A549 treated with Mapracorat at 1 μM for 4 hours (cell line): ENCODE measurements at places on chromosomes 3 and 15. TPM values are rescaled to one million over a fixed set of nuclear protein-coding genes. Genes with fewer than 3 reads are reported as not detected.

The CSPG5 gene
- total RNA-seq = 0.55 to 1.3 TPM (median 0.94 TPM) in 5 replicates

The SCAANT1 gene
- 1.7 TPM in 1 of 5 replicates, not detected in the others for total RNA-seq

The MITF gene
- total RNA-seq = 4.7 to 8.7 TPM (median 6.1 TPM) in 5 replicates

The HESX1 gene
- 0.31 to 0.72 TPM (median 0.34 TPM) in 3 of 5 replicates, not detected in the others for total RNA-seq

The TJP1 gene
- 63.0 to 77.4 TPM (median 72.4 TPM) in 5 replicates for total RNA-seq

The CCR8 gene
- not detected in 5 replicates for total RNA-seq

The NME9 gene
- total RNA-seq = not detected in 5 replicates

The CFAP91 gene
- 0.15 to 0.43 TPM (median 0.24 TPM) in 4 of 5 replicates, not detected in the other for total RNA-seq

The SMCO1 gene
- not detected in 5 replicates for total RNA-seq

The KBTBD12 gene
- not detected in 5 replicates for total RNA-seq

The MOBP gene
- total RNA-seq = 0.04 to 0.16 TPM (median 0.07 TPM) in 5 replicates

The SH3GL3 gene
- 0.47 to 1.3 TPM (median 0.78 TPM) in 5 replicates for total RNA-seq

The IGSF11 gene
- total RNA-seq = 2.7 to 4.7 TPM (median 4.3 TPM) in 5 replicates

The LRRN1 gene
- not detected in 5 replicates for total RNA-seq

The LINGO1 gene
- 6.0 to 10.4 TPM (median 9.8 TPM) in 5 replicates for total RNA-seq

The TICRR gene
- 10.9 to 13.5 TPM (median 12.0 TPM) in 5 replicates for total RNA-seq

The TGM4 gene
- total RNA-seq = 0.07 to 0.30 TPM (median 0.14 TPM) in 5 replicates

The GOLGA8J gene
- 0.12 to 0.17 TPM in 2 of 5 replicates, not detected in the others for total RNA-seq

The ECT2 gene
- 58.3 to 78.7 TPM (median 69.0 TPM) in 5 replicates for total RNA-seq

The OTOL1 gene
- total RNA-seq = not detected in 5 replicates

The AGTR1 gene
- total RNA-seq = 0.32 to 0.72 TPM (median 0.51 TPM) in 5 replicates

The C3orf80 gene
- total RNA-seq = 1.4 to 1.6 TPM (median 1.5 TPM) in 5 replicates

The AAGAB gene
- 62.7 to 69.6 TPM (median 65.9 TPM) in 5 replicates for total RNA-seq

The GOLGA6L7 gene
- total RNA-seq = not detected in 5 replicates

The CHRM5 gene
- 0.03 to 0.04 TPM in 2 of 5 replicates, not detected in the others for total RNA-seq

The TRIM69 gene
- total RNA-seq = 4.2 to 6.8 TPM (median 5.1 TPM) in 5 replicates
